T-helper 1 cell treated with Interleukin-12 subunit alpha and Interleukin-12 subunit beta and Interleukin-4 antibody, amounts not matched to agents 30 ng/mL and 1 ng/mL, for 36 hours (primary cell): ENCODE measurements at places on chromosomes 11 and 22. TPM values are rescaled to one million over a fixed set of nuclear protein-coding genes. Genes with fewer than 3 reads are reported as not detected.

Gene DUSP8
- total RNA-seq: 0.59 and 1.3 TPM in 2 replicates

Gene KRTAP5-8
- total RNA-seq: 0.29 TPM in 1 of 2 replicates, not detected in the other

Gene TRPM5
- total RNA-seq: not detected in 2 replicates

Gene LGALS12
- total RNA-seq: 0.17 TPM in 1 of 2 replicates, not detected in the other

Gene TYR
- total RNA-seq: not detected in 2 replicates

Gene LGR4
- total RNA-seq: not detected in 2 replicates

Gene HMOX1
- 1.3 and 1.4 TPM in 2 replicates for total RNA-seq

Gene ZDHHC24
- total RNA-seq: 16.2 and 17.5 TPM in 2 replicates
